ENCODE measurements at places on chromosomes 2 and 18.

GRCh38 chr18:58349650-58350049 lies 279.2 kb downstream of the ALPK2 start:
- DNase-seq, result no peak

GRCh38 chr18:21557607-21558253 lies 42.8 kb downstream of the ESCO1 start:
- DNase-seq, result no peak

GRCh38 chr2:62554440-62554839 lies 48.4 kb upstream of the TMEM17 start:
- DNase-seq, result no peak

- peak; percentile 2 for DNase-seq
Measured at GRCh38 chr18:8609659-8610458, 622 bp downstream of the RAB12 start.

DNA sequence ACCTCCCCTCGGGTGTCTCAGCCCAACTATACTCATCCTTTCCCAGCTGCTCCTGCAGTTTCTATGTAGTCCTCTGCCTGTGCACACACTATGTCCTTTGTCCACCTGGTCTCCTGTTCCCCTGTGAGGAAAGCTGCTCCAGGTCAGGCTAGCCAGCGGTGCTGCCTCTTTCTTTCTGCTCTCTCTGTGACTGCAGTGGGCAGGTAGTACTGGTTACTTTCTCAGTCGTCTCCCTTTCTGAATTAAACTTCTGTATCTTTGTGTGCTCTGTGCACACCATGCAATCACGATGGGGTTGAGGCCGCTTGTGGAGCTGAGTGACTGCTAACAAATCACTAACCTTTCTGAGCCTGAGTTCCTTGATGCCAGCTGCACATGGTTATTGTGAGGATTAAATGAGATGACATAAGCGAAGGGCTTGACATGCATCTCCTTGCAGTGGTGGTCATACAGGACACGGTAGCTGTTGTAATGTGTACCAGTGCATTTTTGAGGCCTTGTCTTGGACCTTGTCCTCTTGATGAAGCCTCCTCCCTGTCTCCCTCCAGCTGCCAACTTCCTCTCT lies 3.5 kb downstream of the FARP2 start:
- no peak for DNase-seq

- no peak for DNase-seq
Measured at GRCh38 chr2:176781570-176782217, 430.9 kb upstream of the HNRNPA3 start.

GRCh38 chr18:76573325-76574025 lies 78.4 kb upstream of the ZNF516 start:
- no peak for DNase-seq

DNA sequence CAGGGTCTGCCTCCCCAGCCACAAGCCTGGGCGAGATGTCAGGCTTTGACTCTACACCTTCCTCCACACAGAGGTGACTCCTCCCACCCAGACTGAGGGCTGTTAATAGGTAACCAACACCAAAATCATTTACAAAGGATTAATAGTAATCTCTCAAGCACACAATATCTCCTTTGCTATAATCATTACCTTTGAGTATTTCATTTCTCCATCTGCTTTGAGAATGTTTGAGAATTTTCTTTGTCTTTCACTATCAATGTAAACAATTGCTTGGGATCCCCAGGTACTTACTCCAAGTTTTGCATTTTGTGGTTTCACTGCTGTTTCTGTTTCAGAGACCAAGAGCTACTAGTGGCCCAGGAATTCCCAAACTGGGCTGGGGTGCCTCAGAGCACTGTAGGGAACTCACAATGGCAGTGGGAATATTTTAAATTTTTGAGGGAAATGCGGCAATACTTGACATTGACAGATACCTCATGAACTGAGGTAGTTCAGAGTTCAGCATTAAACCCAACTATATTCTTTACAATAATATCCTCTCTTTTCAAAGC lies 166.4 kb upstream of the MGAT5 start:
- DNase-seq, result no peak

- DNase-seq, result no peak
Measured at GRCh38 chr18:25298853-25299274, 53.1 kb downstream of the ZNF521 start.

GRCh38 chr2:19031642-19032041 lies 326.8 kb downstream of the OSR1 start:
- DNase-seq, result no peak

DNA sequence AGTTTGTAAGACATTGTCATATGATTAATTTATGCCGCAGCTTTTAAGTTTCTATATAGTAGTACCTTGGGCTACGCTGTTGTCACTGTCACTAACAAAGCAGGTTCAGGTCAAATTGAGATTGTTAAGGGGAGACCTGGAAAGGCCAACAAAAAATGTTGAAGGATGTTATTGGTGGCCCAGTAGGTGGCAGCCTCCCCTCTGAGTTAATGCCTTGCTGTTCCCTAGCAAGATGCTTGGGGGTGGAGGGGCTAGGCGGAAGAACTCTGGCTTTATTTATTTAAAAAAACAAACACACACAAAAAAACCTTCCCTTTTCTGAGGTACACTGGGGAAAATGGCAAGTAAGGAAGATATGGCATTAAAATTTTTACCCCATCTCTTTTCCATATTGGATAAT lies 128.3 kb upstream of the ATP5MC3 start:
- no peak for DNase-seq

GRCh38 chr2:8300905-8301304 lies 381.0 kb upstream of the ID2 start:
- no peak for DNase-seq

Data from activated CD4-positive, alpha-beta T cell treated with anti-CD3 and anti-CD28 coated beads, Interleukin-2, amount 50 U/mL, for 24 hours (primary cell).